ENCODE measurements at places on chromosomes 3 and 15. TPM values are rescaled to one million over a fixed set of nuclear protein-coding genes. Genes with fewer than 3 reads are reported as not detected.

Gene BCHE
- 38.3 TPM for total RNA-seq

GRCh38 chr3:45412763-45413162 is 24.4 kb downstream of the LARS2 start:
- no peak for DNase-seq

DNA sequence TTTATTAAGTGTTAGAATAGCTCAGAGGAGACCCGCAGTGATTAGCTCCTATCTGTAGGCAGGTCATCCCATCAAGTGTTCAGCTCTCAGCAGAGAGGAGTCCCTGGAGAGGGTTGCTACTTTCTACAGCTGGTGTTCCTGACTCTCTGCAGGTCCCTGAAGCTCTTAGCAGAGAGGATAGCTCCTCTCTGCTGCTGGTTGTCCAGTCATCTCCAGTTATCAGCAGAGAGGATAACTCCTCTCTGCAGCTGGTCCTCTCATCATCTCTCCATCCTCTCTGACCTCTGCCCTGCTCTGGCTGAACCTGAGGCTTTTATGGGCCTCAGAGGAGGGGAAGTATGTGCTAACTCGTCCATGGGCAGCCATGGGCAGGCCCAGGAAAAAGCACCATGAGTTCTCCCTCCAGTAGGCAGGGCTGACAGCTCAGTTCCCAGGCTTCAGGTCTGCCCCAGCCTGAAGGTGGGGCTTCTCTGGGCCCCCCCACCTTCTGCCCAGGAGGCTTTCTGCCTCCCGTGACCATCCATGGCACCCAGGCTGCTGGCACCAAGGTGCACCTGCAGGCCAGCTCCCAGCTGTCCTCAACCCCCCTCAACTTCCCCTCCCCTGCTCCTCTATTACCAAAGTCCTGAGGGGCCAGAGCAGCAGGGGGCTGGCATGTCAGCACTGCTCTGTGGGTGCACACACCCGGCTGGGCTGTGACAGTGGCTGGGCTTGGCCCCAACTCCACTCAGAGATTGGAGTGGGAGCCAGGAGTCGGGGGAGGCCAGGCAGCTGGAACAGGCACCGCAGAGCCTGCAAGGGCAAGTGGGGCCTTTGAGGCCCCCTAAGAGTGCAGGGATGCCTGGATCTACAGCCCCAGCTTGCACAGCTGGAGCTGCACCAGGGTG is 98.9 kb upstream of the FRMD4B start:
- DNase-seq = no peak

- no peak for DNase-seq
These were observed 108.2 kb downstream of the ULK4 start for GRCh38 chr3:41853540-41854196.

DNA sequence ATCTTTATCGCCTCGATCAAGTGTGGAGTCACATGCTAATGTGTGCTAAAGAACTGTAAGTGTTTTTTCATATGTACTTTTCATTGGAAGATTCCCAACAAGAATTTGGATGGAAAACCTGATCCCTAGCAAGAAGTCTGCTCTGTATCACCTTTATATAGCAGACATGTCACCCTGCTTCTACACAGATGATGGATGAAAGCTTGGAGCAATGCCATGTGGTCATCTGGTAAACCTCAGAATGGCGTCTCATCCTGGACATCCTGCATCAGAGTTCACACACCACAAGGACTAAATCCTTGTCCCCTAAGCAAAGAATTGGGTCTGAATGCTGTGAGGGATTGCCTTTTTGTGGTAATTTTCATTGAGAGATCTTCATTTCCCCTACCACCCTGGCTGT is 42.1 kb upstream of the CTDSPL start:
- no peak for DNase-seq

- DNase-seq = no peak
These were observed 128.1 kb upstream of the ARL6 start for GRCh38 chr3:97636465-97636864.

GRCh38 chr3:77460326-77460725 is 420.4 kb downstream of the ROBO2 start:
- DNase-seq = no peak

Gene IRAK2
- total RNA-seq = 4.5 TPM

DNA sequence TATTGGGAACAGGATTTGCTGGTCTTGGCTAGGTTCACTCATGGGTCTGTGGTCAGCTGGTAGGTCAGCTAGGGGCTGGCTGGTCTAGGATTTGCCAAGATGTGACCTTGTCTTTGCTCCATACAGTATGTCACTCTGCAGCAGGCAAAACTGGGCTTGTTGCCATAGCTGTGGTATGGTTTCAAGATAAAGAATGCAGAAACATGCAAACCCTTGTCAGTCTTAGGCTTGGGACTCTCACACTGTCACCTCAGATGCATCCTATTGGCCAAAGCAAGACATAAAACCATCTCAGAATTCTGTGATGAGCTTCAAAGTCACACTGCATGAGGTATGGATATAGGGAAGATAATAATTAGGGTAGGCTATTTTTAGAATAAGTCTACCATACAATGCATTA is 66.6 kb upstream of the TBC1D5 start:
- DNase-seq = no peak

DNA sequence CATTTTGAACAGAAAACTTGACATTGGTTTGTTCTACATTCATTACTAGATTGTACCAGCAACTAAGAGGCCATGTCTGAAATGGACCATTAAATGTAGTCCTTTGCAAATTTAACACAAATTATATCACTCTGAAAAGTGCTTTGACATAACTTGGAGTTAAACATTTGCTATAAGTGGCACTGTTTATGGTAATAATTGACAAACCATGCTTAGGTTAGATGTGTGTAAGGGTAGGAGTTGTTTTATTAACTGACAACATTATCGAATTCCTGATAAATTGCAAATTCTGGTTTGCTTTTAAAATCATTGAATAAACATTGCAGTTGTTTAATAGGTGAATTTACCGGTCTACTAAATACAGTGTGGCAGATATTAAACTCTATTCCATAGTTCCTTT is 6.1 kb upstream of the TMEM207 start:
- DNase-seq = no peak

DNA sequence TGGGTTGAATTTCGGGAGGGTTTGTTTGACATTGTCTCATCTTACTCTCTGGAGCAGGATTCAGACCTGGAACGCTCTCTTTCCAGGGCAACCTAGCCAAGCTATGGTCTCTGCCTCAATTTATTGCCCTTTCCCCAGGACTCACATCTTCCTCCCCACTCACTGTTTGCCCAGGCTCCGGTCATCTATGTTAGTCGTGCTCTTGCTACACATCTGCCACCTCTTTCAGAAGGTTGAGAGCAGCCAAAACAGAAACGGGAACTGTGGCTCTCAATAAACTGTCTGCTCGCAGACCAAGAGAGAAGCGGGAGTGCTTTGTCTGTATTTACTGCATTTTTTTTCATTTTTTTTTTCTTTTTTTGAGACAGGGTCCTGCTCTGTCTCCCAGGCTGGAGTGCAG is 81.6 kb downstream of the ST6GAL1 start:
- peak; percentile 75 for DNase-seq

DNA sequence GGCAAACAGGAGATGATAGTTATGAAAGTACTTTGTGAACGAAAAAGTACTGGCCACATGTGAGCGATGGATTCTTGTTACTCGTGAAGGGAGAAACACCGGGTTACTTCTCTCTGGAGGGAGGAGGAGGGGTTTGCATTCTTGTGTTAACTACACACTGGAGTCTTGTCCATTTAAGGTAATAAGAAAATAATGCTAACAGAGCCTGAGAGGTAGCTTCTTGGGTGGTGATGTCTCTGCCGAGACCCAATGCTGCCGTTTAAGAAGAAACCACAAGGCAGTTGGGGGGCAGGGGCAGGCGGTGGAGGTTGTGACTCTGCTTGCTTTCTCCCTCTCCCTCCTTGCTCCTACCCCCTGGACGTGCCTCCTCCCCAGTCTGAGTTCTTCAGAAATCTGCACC is 100.9 kb upstream of the ROPN1 start:
- DNase-seq = no peak

DNA sequence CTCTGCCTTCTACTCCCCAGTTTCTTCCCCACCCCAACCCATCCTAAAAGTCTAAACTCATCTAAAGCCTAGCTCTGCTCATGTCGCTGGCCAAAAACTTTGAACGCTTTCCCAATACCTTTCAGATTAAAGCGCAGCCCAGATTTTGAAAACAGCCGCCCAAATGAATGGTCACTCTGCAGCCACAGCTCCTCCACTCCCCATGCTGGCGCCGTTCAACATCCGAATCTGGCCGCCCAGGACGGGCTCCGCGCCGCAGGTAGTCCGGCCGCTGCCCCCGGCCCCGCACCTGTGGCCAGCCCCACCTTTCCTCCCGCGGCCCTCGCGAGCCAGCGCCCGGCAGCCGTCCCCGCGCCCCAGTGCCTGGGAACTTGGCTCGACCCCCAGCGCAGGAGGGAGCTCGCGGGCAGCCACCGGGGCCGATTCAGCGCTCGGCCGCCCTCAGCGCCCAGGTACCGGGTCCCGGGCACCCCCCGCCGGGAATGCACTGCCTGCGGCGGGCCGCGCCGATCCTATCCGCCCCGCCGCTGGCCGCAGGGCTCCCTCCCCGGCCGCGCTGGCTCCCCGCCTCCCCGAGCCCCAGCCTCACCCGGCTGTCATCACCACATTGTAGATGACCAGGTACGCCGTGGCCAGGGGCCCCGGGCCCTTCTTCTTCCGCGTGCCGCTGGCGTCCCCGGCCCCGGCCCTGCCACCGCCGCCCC is 417 bp downstream of the HACD2 start:
- DNase-seq = peak; percentile 81

DNA sequence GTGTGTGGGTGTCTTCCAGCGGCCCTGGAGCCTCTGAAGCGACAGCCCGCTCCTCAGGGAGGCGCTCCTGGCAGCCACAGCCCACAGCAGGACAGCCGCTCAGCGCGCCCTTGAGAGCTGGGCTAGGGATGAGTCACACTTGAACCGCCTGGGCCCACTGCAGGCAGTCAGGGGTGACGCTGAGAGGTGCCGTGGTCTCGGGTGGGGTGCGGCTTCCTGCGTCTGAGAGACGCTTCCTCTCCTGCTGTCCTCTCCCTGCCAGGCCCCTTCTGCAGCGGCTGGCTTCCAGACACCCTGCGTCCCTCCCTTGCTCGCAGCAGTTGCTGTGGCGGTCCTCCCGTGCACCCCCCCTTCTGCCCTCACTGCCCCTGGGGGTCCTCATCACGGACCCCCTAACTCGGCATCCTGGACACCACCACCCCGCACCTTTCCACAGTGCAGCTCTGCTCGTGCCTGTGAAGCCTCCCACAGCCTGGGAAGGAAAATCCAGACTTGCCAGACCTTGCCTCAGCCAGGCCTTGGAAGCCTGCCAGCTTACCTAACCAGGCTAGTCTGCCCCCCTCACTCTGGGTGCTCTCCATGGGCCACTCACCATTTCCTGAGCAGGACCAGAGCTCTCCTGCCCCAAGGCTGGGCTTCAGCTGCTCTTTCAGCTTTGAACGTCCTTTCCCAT is 1.1 kb upstream of the SPTBN5 start:
- DNase-seq = no peak

Gene SPINT1
- total RNA-seq = 1.6 TPM

Gene ZKSCAN7
- total RNA-seq = 2.2 TPM

Gene MUSTN1
- total RNA-seq = 0.38 TPM

- DNase-seq = no peak
These were observed 121.6 kb upstream of the VEPH1 start for GRCh38 chr3:157624801-157625200.

DNA sequence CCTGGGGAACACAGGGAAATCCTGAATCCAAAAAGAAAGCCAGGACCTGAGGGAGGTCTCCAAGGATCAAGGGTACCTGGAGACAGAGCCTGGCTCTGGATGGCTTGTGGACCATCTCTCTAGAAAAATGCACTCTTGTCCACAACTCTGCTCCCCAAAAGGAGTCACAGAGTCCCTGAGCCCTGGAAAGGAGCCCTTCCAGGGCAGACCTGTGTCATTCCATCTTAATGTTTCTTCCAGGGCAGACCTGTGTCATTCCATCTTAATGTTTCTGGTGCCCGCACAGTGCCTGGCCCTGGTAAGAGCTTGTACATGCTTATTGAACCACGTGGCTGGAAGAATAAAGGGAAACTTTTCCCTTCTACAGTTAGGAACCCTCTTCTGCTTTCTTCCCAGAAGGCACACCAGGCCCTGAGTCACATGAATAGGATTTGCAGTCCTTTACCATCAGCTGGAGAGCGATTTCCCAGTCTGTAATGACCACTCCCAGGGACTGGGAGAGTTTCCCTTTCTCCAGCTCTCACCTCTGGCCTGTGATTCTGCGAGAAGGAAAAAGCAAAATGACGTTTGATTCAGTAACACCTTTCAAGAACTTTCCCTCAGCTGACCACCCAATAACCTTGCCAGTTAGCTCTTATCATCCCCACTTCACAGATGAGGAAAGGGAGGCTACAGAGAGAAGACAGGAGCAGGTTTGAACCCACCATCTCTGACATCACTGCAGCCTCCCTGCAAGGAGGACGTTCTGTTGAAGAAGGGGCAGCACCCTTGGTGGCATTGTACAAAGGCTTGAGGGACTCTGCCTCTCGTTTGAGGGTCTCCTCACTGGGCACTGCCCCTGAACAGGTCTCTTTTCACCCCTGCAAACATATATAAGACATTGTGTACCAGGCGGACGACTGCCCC is 35.8 kb upstream of the SLCO2A1 start:
- DNase-seq = peak; percentile 21

- DNase-seq = peak; percentile 79
These were observed 30.0 kb upstream of the CACNA1D start for GRCh38 chr3:53464424-53464823.

- no peak for DNase-seq
These were observed 31.6 kb downstream of the LRIG1 start for GRCh38 chr3:66469220-66469640.

DNA sequence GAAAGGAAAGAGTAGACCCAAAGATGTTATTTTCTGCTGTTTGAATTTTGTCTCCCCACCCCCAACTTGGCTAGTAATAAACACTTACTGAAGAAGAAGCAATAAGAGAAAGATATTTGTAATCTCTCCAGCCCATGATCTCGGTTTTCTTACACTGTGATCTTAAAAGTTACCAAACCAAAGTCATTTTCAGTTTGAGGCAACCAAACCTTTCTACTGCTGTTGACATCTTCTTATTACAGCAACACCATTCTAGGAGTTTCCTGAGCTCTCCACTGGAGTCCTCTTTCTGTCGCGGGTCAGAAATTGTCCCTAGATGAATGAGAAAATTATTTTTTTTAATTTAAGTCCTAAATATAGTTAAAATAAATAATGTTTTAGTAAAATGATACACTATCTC is 21.6 kb downstream of the CLDN18 start:
- DNase-seq = no peak

Gene WNT5A
- 4.3 TPM for total RNA-seq

- DNase-seq = peak; percentile 79
These were observed 16.5 kb upstream of the VGLL4 start for GRCh38 chr3:11660242-11660641.

Data from left lobe of liver (tissue), 2 donors.